ENCODE measurements at places on chromosomes 11 and 22.

GRCh38 chr11:47374720-47375019 lies 3.7 kb downstream of the SPI1 start:
- DNase-seq = no peak

- DNase-seq = no peak
These were observed 672.2 kb downstream of the LRRC4C start for GRCh38 chr11:40787224-40787623.

GRCh38 chr22:28051787-28052356 lies 132.8 kb upstream of the PITPNB start:
- DNase-seq = peak; percentile 53

DNA sequence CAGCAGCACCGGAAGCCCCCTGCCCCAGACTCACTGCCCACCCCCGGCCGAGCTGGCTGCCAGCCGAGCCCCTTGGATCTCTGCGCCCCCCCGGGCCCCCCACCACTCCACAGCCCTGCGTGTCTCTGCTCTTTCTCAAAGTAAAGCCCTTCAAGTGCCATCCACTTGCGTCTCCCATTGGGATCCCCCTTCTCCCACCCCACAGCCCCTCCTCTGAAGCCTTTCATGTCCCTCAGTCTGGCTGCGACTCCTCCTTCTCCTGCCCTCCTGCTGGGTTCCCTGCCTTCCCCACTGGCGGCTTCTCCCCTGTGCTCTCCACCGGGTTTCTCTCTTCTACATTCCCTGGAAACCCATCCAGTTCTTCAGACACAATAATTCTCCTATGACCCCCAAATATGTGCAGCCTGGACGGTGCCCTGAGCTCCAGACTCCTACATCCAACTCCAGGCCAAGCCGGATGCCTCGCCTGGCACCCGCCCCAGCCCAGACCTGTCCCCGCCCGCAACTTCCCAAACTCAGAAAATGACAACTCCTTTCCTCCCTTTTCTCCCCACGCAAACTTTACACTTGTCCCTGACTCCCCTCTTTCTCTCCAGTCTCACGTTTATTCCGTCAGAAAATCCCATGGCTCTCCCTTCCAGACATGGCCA lies 108.9 kb downstream of the WNT7B start:
- no peak for DNase-seq

GRCh38 chr11:59759900-59760299 lies 4.7 kb downstream of the STX3 start:
- no peak for DNase-seq

DNA sequence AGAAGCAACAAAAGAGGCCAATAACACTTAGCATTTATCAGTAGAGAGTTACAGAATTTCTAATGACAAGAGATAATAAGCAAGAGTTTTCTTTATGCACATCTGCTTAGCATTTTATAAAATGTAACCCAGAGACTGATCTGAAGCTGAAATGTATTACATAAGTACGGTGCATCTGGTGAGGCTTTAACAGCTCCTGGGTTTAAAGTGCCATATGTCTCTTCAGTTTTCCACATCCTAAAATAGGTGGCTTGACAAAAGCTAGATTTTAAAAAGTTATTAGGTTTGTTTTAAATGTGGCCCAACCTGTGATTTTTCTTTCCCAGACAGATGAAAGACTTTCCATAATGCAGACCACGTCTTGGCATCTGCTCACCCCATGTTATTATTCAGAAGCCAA lies 620.7 kb upstream of the ARHGAP42 start:
- DNase-seq = no peak

DNA sequence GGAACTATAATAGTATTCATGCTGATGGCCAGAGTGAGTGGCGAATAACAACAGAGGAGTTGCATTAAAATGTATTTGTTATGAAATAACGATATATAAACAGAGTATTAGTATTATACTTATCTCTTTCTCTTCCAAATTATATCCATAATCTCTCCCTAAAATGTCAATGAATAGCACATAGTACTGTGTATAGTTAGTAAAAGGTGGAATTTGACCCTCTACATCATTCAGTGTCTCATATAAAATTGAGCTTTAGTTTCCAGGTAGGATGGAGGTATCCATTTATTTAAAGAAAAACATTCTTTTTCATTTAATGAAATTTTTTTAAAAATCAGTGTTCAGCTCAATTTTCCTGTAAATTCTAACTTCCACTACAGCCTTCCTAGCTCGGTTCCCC lies 34.4 kb upstream of the TECTA start:
- no peak for DNase-seq

DNA sequence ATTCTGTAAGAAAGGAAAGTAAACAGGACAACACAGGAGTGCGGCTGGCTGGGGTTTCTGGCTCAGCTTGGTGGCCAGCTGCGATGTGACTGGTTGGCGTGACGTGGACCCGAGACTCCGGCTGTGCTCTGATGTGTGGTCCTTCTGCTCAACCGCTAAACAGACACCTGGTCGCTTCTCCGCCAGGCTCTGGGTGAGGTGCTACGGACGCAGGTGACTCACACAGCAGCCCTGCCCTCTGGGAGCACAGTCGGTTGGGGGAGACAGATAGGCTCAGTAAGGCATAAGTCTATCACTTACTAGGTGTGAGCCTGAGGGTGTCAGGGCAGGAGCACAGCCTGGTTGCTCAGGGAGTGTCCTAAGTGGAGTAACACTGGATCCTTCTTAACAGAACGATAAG lies 8.2 kb downstream of the RTL6 start:
- no peak for DNase-seq

GRCh38 chr22:42294034-42294985 lies 23.9 kb upstream of the TCF20 start:
- DNase-seq = no peak

DNA sequence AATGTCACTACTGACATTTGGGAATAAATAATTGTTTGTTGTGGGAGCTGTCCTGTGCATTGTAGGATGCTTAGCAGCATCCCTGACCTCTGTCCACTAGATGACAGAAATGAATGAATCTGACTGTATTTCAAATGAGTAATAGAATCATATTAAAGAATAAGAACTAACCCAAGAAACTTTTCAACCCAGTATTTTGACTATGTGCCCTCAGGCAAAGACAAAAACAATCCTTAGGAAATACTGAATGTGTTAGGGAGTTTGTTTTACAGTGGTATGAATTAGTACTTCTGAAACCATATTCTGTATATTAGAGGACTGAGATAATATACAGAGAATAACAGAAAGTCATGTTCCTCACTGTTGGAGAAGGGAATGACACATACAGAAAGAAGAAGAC lies 320.9 kb upstream of the PITPNB start:
- no peak for DNase-seq

DNA sequence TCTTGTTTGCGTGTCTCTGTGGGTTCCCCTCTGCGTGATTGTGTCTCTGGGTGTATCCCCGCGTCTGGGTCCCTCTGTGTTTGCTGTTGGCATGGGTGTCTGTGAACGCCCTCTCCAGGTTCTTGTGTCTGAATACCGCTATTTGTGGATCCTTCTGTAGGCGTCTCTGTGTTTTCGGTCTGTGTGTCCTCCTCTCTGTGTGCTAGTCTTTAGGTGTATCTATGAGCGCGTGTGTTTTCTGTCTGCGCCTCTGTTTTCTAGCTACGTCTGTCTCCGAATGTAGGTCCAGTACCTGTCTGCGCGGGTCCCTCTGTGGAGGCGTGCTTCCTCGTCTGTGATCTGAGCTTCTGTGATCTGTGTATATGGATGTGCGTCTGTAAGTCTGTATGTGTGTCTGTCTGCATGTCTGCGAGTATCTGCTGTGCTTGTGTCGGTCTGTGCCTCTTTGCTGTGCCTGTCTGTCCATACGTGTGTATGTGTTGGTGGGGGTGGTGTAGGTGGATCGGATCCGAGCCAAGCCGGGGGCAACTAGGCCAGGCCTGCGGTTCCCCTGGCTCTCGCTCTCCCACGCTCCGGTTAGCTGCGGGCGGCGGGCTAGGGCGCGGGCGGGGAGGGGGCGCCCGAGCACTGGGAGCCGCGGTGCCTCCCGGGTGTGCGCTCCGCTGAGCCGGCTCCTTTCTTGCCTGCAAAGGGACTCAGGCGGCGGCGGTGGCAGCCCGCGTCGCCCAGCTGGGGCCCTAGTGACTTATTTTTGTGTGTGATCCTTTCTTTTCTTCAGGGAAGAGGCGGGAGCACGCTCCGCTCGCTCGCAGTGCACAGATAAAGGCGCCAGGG lies 105.3 kb upstream of the E2F8 start:
- peak; percentile 28 for DNase-seq

GRCh38 chr11:18768472-18768901 lies 23.1 kb downstream of the PTPN5 start:
- DNase-seq = no peak

DNA sequence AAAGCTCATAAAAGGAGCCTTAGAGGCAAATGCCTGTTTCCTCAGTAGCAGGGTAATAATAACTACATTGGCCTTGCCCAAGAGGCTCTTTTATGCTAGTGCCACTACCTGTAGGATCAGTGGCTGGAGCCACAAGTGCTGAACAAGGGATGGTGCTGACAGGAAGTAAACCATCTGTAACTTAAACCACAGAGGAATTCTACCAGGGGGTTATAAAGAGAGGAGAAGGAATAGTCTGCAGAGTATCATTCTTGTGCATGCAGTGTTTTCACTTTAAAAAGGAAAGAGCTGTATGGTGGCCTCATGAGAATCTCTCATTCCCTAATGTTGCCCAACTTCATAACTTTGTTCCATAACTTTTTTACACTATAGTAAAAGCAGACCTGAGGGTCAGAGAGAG lies 168.1 kb downstream of the DBX1 start:
- DNase-seq = no peak

- DNase-seq = no peak
These were observed 22.6 kb upstream of the GNAZ start for GRCh38 chr22:23047742-23048141.

DNA sequence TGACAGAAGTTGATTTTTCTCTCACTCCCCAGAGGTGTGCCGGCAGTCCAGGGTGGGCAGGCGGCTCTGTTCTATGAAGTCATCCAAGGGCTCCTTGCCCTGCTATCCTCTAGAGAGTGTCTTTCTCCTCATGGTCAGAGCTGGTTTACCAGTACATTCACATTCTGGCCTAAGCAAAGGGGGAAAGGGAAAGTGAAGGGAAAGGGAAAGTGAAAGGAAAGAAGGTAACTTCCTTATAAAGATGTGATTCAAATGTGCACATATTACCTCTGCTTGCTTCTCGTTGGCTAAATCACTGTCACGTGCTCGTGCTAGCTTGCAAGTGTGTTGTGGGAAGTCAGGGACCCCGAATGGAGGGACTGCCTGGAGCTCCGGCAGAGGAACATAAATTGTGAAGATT lies 2.9 kb upstream of the HTATIP2 start:
- no peak for DNase-seq

- no peak for DNase-seq
These were observed 663 bp downstream of the MYH9 start for GRCh38 chr22:36386900-36387708.

GRCh38 chr22:31212783-31213629 lies 908 bp downstream of the LIMK2 start:
- no peak for DNase-seq

GRCh38 chr11:36711104-36711825 lies 113.2 kb upstream of the RAG2 start:
- DNase-seq = no peak

DNA sequence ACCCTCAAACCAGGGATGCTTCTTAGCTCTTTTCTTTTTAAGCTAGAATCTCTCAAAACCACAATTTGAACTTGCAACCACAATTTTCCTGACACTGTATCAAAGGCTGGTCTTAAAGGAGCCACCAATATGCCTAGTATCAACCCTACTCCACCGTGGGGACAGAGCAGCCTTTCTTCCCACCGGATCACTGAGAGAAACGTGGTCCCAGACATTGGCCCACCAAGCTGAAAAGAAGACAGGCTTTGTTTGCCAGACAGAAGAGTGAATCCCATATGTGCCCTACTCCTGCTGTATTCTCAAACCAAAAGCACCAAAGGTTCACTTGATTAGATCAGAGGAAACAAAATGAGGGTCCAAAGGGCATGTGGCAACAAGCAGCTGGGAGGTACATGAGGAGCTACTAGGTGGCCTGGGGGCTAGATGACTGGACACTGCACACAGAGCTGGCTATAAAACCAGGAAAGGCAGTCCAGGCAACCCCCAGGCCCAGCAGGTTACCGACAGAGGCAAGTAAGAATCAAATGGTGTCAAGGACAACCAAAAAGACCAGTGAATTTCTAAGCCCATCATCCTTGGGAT lies 3.6 kb upstream of the VWCE start:
- DNase-seq = no peak

GRCh38 chr11:47506373-47506772 lies 46.6 kb downstream of the CELF1 start:
- DNase-seq = no peak

GRCh38 chr22:32720924-32721323 lies 80.6 kb upstream of the TIMP3 start:
- no peak for DNase-seq
